ENCODE measurements at places on chromosomes 2 and 18.

DNA sequence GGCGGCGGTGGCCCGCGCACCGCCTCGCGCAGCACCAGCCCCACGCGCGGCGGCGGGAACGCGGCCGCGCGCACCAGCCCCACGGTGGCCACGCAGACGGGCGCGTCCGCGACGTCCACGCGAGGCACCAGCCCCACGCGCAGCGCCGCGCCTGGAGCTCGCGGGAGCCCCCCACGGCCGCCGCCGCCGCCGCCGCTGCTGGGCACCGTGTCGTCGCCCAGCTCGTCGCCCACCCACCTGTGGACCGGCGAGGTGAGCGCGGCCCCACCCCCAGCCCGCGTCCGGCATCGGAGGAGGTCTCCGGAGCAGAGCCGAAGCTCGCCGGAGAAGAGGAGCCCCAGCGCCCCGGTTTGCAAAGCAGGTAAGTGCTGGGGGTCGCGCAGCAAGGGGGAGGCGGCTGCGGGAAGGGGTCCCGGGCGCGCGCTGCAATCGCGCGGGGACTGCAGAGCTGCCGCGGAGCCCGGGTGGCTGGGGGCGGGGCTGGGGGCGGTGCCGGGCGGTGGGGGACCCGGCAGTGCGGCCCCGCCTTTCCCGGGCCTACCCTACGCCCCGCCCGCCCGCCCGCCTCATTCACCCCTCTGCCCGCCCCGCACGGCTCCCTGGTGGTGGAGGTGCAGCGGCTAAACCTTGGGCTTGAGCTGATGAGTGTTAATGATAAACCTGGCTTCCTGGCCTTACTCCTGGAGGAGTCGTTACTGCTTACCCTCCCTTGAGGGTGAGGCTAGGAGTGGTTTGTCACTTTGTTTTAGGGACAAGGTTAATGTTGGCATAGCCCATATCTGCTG, 851 bp downstream of the FAM117B start:
- peak; percentile 88 for DNase-seq

- DNase-seq = no peak
Observed at GRCh38 chr18:3872641-3873040, 422.7 kb downstream of the TGIF1 start.

- peak; percentile 83 for DNase-seq
Observed at GRCh38 chr2:191636235-191636543, 41.7 kb upstream of the NABP1 start.

GRCh38 chr2:28958689-28959088, 22.4 kb upstream of the TOGARAM2 start:
- peak; percentile 62 for DNase-seq

DNA sequence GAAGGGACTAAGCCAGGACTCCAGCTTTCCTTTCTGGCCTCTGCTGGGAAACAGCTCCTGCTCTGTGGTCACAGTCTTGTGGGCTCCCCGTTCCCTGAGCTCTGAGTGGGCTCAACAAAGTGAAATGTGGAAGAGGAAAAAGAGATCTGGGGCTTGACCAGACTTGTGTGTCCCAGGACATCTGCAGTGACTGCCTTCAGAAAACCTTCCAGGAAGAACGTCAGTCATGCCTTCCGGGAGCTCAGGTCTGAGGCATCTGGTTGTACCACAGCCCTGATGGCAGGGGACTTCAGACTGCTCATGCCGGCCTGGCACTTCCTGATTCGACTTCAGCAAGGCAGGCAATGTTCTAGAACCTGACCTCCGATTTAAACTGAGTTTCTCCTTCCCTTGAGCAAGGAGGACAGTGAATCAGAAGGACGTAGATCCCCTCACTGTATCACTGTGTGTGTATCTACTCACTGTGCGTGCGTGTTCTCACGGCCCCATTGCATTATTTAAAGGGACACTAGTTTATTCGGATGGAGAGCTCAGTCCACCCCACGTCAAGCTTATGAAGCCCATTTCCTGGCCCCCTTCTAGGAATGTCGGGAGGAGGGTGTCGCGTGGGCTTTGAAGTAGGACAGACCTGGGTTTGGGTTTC, 548 bp upstream of the FBLN7 start:
- no peak for DNase-seq

DNA sequence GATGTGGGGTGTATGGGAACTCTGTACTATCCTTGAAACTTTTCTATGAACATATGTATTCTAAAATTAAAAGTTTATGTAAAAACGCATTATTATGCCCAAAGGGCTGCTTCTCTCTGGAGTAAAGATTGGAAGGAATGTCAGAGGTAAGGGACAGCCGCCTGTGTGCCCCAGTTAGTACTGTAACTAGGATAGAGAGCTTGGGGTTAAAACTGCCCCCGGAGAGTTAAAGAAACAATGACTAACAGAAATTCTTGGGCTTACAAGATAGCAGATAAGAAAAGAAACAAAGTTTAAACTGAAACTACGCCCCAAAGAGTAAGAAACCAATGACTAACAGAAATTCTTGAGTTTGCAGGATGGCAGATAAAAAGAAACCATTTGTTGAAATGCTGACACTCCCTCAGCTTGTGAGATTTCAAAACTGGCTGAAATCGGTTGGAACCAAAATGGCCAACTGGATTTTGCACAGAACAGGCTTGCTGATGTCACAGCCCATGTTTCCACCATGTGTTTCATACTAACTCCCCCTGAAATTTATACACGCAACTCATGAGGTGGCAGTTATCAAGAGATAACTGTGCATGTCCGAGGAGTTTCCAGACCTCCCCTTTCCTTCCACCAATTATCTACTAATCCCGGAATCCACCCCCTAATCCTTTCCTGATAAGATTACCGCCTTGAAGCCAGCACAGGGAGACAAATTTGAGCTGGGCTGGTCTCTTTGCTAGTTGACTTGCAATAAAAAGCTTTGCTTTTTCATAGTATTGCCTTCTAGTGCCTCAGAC, 8.7 kb upstream of the TXNDC2 start:
- peak; percentile 88 for DNase-seq

DNA sequence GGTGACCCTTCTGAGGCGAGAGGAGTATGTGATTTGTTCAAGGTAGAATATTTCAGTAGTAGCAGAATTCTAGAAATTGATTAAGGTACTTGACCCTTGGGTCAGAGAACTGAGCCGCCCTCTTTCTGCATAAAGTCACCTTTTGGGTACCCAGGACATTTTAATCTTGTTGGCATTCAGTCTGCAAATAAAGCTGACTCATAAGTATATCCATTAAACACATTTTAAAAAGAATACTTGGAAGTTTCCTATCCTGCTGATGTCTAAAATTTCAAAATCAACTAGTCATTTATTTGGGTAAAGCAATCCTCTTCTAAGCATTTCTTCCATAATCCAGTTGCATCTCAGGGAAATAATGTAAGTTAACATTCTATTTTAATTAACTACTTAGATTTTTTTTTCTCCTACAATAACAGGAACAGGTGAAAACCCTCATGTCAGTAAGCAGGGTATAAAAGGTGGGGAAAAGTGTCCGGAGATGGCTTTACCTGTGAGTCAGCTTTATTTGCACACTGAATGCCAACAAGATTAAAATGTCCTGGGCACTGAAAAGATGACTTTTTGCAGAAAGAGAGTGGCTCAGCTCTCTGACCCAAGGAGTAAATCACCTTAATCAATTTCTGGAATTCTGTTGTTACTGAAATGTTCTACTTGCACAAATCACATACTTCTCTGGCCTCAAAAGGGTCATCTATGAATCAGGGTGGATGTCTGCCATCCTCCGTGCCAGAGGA, 78.7 kb upstream of the ITGA6 start:
- no peak for DNase-seq

- no peak for DNase-seq
Observed at GRCh38 chr2:96547731-96548171, 11.2 kb downstream of the ARID5A start.

DNA sequence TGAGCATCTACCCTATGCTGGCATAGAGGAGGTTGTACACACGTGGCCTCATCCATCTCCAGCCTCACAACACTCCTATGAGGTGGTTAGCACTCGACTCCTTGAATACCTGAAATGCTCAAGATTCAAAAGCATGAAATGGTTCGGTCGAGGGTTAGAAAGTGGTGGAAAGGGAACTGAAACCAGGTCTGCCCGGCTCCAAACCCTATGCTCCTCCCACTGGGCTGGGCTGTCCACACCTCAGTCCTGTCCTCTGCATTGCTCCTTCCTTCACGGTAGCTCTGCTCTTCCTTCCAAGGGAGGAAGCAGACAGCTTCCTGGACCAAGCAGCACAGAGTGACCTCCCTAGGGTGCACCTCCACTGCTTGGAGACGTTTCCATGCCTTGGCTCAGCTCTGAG, 565.2 kb upstream of the ID2 start:
- no peak for DNase-seq

DNA sequence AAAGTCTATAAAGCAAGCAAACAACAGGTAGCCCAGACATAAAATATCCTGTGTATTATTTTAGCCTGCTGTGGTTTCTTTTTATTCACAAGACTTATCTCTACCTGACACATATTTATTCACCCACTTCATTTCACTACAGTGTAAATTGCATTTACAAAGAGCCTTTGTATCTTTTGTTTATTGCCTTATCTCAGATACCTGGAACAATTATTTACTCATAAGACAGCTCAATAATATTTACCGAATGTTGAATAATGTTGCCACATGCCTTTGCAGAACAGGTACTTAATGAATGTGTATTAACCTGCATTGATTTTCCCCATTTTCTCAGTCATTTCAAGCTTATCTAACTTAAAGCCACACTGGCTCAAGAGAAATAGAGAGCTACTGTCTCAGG, 603.6 kb downstream of the FBXO15 start:
- DNase-seq = no peak

DNA sequence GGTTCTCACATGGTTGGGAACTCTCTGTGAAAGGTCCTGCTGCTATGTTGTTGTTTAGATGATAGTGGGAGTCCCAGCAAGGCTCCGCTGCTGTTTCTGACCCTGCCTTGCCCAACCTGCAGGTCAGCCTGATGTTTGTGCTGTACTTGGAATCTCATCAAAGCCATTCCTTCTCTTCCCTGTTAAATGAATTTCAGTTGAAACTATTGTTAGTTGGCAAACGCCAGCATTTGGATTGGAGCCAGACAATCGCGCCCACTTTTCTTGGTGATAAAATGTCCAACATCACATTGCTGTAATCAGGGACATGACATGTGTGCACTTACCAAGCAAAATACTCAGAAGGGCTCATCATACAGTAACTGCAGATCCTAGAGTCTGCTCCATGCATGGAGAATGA, 12.8 kb upstream of the TWSG1 start:
- DNase-seq = no peak

DNA sequence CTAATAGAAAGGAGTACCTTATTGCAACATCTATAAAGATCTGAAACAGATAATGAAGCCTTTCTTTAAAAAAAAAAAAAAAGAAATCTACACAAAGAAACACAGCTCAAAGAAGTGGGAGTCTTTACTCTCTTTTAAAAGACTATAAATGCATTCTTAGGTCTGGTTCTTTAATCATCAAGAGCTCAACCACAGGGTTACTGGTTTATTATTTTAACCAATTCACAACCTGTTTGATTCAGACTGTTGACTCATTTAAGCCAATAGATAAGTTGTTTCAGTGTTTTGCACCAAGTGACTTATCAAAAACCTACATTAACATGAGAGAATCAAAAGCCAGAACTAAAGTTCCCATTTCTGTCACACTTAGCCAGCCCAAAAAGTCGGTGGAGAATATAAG, 93.1 kb downstream of the TCF4 start:
- DNase-seq = peak; percentile 29

DNA sequence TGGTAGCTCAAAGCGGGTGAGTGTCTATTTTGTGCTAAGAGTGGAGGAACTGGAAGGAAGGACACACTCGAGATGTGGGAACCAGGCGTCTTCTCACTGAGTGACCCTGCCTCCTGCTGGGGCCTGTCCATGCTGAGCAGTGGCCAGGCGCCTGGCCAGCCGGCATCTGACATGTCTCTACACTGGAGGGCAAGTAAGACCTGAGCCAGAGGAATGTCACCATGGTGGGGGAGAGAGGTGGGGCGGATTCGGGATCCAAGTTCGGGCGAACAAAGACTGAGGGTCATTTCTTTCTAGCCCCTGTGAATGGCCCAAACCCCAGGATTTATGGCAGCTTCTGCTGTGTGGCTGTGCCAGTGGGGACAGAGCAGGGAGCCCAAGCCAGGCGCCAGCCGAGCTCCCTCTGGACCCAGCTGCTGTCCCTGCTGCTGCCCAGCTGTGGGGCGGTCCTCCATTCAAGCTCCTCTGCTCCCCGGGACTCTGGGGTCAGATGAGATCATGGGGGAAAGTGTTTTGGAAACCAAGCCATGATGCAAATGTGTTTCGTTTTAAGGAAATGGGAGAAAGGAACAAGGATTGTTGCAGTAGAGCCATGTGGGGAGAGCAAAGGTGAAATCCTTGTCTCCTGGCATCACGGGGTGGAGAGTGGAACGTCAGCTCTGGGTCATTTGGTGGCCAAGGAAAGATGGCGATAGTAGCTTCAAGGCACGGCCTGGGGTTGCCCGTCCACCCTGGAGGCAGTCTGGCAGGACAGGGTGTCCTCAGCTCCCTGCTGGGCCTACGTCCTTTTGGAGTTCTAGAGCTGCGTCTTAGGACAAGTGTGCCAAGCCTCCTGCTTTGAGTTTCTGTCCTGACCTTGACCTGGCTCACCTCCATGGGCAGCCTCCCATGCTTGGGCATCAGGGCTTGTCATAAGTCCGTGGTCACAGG, 8.1 kb downstream of the ACKR3 start:
- no peak for DNase-seq

DNA sequence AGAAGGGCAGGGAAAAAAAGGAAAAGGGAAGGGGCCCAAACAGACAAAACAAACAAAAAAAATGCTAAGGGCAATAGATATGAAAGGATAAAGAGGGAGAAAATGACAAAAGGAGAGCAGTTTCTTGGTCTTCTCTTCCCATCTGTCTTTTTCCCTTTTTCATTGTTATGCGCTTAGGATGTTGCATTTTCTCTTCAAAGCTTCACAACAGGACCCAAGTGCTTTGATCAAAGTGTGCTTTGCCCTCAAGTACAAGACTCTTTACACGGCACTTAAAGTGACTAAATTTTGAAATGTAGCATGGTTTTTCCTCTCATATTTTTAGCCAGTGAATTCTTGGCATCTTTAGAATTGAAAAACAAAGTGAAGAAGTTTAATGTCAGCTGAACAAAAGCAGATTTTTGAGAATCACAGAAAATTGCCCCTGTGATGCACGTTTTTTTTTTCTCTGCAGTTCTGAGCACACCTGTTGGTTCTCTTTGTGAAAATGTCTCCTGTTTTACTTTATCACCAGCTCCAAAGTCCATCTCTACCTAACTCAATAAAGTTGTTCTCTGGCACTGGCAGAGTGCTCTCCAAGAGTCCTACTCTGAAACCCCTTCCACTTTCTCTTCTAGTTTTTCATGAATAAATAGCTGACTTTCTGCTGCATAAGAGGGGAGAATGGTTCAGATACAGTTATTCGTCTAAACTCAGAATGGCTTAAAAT, 126.6 kb downstream of the KCNH7 start:
- no peak for DNase-seq

- no peak for DNase-seq
Observed at GRCh38 chr2:190205657-190206056, 114.0 kb downstream of the HIBCH start.

- DNase-seq = no peak
Observed at GRCh38 chr18:74131124-74131523, 16.5 kb downstream of the FBXO15 start.

All from RCC 7860 (cell line).